NCI-H1105 (cell line): ENCODE measurements at places on chromosomes 2 and 18.

DNA sequence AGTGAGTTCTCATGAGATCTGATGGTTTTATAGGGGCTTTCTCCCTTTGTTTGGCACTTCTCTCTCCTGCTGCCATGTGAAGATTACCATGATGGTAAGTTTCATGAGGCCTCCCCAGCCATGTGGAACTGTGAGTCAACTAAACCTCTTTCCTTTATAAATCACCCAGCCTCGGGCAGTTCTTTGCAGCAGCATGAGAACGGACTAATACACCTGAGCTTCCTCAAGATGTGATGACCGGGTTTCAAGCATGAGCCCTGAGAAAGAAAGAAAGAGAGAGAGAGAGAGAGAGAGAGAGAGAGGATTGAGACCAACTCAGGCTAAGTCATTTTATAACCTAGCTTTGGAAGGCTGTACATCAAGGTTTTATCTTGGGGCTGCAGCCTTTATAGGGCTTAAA is 167.7 kb upstream of the SERPINE2 start:
- no peak for DNase-seq

DNA sequence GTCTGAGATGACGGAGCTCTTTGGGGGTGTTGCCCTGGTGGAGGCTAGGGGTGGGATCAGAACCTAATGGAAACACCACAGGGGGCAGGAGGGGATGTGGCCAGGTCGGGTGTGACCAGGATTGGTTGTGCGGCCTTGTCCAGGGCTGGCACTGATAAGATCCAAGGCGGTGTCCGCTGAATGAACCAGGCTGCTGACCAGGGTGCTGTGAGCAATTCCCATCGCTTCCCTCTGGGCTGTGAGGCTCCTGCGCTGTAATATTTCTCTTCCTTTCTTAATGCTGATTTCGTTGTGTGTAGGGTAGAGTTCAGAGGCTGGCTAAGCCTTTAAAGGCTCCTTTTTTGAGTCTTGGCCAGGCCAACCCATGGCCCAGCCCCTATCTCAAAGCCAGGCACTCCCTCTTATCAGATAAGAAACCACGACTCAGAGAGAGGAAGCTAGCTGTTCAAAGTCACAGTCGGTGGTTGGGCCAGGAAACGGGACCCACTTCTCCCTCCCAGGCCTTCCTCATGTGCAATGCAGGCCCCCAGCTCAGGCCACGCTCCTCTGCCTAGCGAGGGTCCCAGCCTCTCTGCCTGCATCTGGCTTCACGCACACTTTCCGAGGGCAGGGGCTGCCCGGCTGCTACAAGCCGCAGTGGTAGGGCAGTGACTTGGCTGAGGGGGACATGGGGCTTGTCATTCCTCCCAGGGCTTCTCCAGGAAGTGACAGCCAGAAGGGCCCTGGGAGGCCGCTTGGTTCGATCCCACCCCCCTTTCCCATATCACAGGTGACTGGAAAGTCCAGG is 26.0 kb upstream of the FOSL2 start:
- DNase-seq = no peak

GRCh38 chr18:38453880-38454279 is 888.3 kb upstream of the CELF4 start:
- DNase-seq = no peak

DNA sequence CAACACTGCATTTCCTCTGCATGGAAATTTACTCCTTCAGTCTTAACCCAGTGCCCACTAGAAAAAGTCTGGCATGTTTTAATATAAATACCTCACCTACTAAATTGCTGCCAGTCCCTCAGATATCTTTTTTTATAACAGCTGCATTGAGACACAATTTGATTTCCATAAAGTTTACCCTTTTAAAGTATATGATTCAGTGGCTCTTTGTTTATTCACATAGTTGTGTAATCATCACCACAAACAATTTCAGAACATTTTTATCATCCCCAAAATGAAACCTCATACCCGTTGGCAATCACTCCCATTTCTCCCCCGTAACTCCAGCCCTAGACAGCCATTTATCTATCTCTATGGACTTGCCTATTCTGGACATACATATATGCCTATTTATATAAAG is 17.0 kb upstream of the FRZB start:
- no peak for DNase-seq

DNA sequence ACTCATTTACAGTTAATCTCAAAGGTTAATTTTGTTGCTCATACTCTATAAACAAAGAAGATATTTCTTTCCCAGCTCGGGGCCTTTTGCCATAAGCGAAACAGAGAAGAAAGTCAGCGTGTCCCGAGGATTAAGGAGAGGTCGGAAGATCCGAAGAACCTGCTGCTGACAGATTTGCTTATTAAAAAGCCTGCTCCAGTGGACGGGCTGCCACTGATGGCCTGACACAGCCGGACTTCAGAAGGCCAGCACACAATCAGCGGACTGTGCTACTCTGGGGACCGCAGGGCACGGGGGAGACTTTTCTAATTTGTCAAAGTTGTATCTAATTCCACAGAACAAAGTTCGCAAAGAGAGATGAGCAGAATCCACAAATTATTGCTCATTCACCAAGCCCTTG is 315.4 kb downstream of the ETAA1 start:
- no peak for DNase-seq

GRCh38 chr2:101267671-101268656 is 15.3 kb downstream of the CNOT11 start:
- DNase-seq = no peak

DNA sequence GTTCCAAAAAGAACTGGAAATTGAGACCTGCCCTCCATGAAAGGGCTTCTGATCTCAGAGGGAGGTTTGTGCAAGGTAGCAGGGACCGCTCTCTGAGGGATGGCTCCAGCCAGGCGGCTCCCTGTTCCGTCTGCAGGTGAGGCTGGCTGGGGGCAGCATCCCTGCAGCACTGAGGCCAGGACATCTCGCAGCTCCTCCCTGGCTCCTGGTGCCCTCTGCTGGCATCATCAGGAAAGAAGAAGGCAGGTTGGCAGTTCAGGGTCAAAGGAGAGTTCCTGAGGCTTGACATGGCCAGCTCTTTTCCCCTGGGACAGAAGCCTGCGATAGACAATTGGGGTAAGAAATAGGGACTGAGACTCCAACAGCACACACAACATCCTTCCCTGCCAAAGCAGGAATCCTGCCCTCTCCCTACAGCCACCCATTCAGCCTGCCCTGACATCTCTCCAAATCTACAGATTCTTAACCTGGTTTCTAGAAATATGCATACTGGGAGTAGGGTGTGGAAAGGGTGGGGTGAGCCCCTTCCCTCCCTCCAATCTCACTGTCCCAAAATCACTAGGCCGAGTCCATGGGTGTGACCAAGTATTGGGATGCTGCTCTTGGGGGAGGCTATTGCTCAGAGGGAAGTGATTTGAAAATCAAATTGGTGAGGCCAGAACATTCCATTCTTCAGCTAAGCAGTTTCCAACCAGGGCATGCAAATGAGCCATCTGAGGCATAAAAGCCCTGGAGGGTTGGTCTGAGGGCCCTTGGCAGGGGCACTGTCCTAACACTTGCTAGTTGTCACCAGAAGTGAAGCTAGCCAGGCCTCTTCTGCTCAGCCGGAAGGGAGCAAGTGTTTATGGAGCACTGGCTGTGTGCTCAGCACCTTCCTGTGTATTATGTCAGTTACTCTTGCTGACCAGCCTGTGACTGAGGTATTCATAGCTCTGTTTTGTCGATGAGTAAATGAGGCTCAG is 185.4 kb downstream of the TFCP2L1 start:
- DNase-seq = no peak

DNA sequence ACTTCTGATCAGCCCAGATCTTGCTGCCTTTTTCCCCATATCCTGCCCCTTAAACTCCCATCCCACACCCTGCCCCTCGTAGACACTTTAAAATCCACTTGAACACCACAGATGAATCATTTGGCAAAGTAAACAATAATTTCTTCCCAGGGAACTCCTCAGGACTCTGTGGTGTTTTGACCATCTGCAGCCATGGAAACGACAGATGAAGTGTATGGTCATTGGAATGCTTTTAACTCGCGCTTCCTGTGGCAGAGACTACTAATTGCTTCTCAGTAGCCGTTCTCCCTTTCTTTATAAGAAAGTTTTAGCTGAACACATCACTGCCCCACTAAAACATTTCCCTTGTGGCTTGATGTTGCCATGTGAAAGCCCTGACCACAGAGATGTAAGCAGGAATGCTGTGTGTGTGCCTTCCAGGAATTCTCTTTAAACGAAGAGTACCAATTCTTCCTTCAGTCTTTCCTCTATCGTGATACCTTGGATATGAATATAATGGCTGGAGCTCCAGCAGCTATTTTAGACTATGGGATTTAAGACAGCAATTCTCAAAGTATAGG is 92.7 kb upstream of the PARD3B start:
- DNase-seq = peak; percentile 21

DNA sequence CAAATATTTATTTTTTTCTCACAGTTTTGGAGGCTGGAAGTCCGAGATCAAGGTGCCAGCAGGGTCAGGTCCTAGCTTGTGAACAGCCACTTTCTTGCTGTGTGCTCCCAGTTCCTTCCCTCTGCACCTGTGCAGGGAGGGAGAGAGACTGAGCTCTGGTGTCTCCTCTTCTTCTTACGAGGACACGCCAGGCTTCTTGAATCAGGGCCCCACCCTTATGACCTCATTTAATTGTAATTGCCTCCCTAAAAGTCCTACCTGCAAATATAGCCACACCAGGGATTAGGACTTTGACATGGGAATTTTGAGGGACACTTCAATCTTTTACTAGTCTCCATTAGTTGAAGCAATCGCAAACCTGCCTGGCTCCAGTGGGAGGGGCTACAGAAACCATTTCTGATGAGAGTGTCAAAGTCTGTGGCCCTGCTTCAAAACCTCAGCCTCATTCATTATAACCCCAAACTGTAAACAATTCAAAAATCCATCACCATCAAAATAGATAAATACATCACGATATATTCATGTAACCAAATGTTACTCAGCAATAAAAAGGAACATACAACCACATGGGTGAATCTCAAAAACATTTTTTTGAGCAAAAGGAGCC is 18.2 kb upstream of the SEH1L start:
- DNase-seq = no peak

DNA sequence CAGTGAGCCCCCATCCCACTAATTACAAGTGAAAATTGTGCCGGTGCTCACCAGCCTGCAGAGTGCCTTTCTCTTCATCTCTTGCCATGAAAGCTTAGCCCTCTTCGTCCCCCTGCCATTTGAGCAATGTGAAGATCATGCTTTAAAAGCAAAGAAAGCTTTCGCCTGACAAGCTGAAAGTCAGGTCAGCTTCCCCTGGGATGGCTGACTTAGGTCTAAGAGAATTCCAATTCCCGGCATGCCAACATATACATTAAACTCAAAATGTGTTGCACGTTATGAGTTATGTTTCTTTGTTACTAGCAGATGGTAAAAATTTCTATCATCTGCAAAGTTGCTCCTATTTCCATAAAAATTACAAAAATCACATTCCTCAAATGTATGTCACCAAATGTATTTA is 129.8 kb downstream of the AFF3 start:
- DNase-seq = no peak

DNA sequence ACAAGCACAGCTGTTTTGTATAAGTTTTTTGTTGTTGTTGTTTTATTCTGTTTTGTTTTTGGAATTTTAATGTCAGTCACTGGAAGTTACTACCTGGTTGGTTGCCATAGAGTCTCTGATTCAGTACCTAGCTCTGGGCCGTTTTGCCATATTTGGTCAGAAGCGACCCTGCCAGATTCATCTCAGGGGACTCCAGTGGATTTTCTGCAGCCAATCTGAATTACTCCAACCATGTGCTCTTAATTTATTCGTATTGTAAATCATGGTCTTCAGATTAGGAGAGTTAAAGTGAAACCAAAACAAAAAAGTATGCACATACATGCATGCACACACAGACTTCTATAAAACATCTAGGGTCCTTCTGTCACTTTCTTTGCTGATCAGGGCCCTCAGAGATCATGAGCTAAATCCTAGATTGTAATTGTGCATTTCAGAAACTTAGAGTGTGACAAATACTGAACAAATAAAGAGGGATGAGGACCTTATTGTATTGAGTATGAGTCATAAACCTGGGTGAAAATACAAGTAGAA is 317.4 kb upstream of the UBE2E3 start:
- DNase-seq = no peak

DNA sequence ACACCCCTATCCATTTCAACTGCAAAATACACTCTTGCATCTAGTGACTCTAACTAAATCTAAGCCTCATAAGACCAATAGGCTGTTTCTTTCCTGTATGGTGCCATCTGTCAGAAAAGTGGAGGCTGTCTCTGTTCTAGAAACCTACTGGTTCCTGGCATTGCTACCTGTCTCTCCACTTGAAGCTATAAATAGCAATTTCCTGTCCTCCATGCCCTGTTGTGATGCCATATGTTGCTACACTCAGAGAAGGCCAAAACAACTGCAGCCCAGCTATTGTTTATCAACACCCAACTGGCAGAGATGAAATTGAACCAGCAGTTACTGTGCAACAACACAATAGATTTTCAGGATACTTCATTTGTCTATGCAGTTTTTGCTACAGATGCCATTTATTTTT is 1355.1 kb upstream of the SLC39A10 start:
- peak; percentile 3 for DNase-seq

DNA sequence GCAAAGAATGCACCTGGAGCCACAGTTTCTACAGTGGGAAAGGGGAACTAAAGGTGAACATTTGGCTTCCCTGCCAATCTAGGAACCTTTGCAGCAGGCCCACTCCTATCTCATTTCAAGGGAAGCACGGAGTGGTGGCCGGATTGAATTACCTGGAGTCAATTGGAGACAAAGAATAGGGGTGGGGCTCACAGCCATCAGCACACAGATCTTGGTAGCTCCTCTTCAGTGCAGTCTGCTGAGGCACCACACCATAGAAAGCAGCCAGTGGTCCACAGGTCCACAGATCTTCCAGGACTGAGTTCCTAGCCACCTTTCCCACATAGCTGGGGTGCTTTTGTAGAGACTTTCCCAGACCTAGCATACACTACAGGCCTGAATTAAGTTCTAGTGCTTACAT is 43.5 kb upstream of the NXPH2 start:
- DNase-seq = no peak

GRCh38 chr2:201956361-201956760 is 77.3 kb upstream of the FZD7 start:
- DNase-seq = no peak

DNA sequence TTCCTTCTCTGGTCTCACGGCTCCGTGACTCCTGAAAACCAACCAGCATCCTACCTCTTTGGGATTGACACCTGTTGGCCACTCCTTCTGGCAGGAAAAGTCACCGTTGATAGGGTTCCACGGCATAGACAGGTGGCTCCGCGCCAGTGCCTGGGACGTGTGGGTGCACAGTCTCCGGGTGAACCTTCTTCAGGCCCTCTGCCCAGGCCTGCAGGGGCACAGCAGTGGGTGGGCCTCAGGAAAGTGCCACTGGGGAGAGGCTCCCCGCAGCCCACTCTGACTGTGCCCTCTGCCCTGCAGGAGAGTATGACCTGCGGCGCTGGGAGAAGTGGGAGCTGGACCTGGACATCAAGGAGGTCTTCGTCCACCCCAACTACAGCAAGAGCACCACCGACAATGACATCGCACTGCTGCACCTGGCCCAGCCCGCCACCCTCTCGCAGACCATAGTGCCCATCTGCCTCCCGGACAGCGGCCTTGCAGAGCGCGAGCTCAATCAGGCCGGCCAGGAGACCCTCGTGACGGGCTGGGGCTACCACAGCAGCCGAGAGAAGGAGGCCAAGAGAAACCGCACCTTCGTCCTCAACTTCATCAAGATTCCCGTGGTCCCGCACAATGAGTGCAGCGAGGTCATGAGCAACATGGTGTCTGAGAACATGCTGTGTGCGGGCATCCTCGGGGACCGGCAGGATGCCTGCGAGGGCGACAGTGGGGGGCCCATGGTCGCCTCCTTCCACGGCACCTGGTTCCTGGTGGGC is 10.0 kb downstream of the PROC start:
- DNase-seq = no peak
